ENCODE measurements at places on chromosomes 11 and 22.
A peak's percentile ranks its signal among the peaks of the same experiment; 100 is the strongest.

DNA sequence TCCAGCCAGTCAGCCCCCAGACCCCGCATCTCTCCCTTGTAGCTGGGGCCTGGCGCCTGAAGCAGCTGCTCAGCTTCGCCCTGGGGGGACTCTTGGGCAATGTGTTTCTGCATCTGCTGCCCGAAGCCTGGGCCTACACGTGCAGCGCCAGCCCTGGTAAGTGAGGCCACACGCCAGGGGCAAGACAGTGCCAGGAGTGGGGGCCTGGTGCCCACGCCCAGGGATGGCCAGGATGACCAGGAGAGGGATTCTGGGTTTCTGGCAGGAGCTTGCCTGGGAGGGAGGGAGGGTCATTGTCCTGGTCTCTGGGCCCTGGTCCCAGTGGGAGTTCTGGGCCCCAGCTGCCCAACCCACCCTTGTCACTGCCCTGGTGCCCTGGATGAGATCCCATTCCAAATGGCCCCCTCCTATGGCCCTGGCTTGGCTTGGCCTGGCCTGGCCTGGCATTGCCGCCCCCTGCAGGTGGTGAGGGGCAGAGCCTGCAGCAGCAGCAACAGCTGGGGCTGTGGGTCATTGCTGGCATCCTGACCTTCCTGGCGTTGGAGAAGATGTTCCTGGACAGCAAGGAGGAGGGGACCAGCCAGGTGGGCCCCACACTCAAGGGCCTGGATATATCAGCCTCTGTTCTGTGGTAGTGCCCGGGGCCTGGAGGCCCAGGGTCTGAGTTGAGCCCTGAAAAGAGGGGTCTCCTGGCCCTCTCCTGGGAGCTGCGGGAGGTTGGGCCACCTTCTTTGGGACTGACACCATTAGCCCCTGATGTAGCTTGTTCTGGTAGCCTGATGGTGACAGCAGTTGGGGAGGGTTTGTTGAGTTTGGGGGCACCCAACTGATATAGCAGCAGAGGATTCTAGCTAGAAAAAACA lies 3.7 kb downstream of the SLC39A13 start:
- DNase-seq: peak; percentile 47

DNA sequence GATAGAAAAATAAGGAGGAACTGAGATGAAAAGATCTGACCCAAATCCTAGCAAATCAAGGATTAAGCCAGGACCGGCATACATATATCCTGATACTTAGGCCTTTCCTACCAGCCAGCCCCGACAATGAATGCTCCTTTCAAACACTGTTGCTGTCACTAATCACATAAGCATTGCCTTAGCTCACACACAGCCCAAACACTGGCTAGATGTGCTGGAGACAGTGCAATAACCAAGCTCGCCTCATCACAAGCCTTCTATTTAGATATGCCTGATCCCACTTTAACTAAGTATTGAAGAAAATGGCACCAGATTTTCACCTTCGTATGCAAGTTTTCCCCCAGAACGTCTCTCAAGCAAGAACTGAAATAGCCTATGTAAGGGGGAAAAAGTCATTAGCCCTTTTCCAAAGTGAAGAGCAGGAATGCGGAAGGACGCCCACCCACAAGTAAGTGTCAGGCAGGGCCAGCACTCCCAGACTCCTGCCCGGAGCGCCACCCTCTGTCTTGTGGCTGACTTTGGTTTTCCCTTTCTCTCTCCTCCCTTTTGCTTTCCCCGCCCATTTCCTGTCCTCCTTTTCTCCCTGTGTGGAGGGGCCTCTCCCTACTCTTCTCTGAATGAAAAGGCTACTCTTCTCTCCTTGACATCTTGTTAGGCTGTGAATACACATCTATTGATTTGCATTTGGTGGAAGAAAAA lies 8.9 kb upstream of the OPCML start:
- DNase-seq: no peak

DNA sequence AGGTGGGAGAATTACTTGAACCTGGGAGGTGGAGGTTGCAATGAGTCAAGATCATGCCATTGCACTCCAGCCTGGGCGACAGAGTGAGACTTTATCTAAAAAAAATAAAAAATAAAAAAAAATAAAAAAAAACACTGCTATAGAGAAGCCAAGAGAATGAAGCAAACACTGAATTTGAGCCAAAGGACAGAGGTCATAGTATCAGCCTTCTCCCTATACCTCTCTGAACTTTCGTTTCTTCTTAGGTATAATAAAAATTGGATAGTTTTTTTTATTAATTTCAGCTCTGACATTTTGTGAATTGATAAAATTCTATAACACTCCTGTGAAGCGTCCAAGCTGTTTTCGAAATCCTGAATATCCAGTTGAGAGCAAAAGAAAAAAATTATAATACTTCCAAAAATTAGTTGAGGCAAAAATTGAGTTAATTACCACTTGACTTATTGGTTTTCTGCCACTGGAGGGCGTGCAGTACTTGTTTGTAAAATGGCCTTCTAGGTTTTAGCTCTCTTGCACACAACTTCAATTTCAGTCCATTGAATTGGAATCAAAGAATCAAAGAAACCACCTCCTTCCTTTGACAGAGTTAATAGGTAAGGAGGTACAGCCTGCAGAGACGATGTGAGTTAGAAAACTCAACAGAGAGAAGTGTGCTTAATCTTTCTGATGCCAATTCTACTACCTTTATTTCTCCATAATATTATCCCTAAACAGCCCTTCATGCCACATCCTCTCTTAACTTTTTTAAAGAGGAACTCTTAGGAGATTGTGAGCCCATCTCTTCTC lies 143.2 kb downstream of the BBOX1 start:
- no peak for DNase-seq

- no peak for DNase-seq
These were observed 194.0 kb downstream of the CASP12 start for GRCh38 chr11:104704146-104704830.

- DNase-seq: no peak
These were observed 521 bp upstream of the PTS start for GRCh38 chr11:112225753-112226061.

DNA sequence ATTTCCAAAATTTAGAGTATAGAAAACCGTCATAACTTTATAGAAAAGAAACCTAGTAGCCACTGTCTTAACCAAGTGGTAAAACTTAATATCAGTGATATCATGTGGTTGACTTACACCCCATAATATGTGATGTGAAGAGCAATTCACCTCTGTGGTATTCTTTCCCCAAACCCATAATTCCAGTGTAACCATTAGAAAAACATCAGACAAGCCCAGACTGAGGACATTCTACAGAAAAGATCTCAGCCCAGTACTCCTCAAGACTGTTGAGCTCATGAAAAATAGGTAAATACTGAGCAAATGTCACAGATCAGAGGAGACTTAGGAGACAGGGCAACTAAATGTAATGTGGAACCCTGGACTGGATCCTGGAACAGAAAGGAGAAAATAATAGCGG lies 134.6 kb downstream of the PGR start:
- no peak for DNase-seq

DNA sequence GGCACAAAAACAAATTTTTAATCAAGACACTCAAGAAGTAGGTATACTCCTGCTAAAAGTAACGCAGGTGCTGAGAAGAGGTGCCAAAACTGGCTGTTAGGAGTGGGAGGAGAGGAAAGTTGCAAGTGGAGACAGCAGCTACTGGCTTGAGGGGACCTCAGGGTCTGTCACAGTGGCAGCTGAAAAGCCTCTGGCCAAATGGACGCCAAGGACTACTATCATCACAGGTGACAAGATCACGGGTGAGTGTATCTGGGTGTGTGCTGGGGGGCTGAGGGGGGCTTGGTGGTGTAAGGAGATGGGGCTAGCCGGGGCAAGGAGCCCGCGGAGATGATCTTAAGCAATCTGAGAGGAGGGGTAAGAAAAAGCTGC lies 687 bp downstream of the ZNF202 start:
- DNase-seq: no peak

DNA sequence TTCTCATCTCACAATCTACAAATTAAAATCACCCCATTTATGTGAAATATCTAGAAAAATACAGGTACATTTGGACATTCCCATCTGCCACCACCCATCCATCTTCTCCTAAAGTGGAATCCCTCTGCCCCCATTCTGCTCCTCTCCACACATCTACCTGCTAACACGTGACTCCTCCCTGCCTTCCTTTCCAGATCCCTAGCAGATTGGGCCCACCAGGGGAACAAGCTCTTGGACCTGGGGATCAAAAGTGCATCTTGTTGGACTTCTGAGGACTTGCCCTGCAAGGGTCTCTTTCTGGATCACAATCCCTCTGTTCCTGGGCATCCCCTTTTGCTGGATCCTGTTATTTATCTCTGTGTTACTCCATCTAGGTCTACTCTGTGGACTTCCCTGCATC lies 107.6 kb downstream of the ZNF280B start:
- no peak for DNase-seq

GRCh38 chr22:45754822-45755221 lies 83.2 kb downstream of the ATXN10 start:
- no peak for DNase-seq

- no peak for DNase-seq
These were observed 562 bp downstream of the ZBED4 start for GRCh38 chr22:49853981-49854831.
